ENCODE measurements at places on chromosomes 11 and 22.

GRCh38 chr11:102252339-102252891, 64.9 kb upstream of the BIRC3 start:
- DNase-seq: no peak

DNA sequence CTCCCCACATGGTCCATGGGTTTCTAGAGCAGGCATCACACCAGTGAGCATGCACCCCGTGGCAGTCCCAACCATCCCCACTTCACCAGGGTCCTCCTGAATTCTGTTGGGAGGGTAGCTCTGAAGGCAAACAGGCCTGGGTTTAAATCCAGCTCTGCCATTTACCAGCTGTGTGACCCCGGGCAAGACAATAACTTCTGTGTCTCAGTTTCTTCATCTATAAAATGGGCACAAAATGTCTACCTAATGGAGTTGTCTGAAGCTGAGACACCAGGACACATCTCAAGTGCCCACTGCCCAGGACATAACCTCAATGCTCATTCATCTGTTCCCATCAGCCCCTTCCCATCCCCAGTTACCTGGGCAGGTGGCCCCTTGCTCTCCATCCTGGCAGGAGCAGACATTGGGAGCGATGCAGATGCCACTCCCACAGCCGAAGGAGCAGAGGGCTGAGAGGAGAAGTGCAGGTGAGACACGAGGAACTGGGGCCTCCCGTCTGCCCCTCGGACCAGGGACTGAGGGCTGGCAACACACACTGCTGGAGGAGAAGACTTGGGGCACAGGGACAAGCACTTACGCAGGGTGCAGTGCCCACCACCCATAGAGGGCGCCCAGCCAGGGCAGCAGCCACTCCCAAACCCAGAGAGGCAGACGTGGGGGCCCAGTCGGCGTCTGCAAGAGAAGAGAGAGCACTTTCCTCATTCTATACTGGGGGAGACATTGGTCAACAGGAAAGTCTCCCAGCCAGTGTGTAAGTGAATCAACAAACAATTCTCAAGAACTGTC, 4.0 kb downstream of the VWCE start:
- DNase-seq: no peak

DNA sequence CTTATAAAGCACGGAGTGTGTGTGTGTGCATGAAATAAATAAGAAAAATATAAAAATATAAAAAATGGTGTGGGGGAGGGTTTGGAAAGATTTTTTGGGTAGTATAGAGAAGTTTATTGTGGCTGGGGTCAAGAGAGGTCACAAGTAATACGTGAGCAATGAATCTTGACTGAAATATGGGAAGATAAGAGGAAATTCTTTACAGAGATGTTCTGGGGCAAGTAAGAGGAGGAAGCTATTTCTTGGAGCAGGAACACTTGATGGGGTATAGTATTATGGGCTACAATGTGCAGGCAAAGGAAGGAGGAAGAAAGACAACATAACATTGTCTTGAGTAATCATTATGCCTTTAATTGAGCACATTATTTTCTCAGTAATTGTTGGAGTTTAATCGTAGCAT, 2.1 kb downstream of the HBD start:
- DNase-seq: no peak

- DNase-seq: no peak
Observed at GRCh38 chr22:30334646-30335045, 7.9 kb upstream of the TBC1D10A start.

- peak; percentile 92 for DNase-seq
Observed at GRCh38 chr22:49632199-49633009, 195.3 kb downstream of the BRD1 start.

GRCh38 chr11:121591405-121592033, 138.8 kb upstream of the SORL1-AS1 start:
- peak; percentile 91 for DNase-seq

- DNase-seq: no peak
Observed at GRCh38 chr11:1354125-1354938, 35.4 kb upstream of the BRSK2 start.

- peak; percentile 86 for DNase-seq
Observed at GRCh38 chr11:57249384-57250319, 12.6 kb upstream of the APLNR start.

- no peak for DNase-seq
Observed at GRCh38 chr22:26362471-26362870, 66.6 kb upstream of the ASPHD2 start.

DNA sequence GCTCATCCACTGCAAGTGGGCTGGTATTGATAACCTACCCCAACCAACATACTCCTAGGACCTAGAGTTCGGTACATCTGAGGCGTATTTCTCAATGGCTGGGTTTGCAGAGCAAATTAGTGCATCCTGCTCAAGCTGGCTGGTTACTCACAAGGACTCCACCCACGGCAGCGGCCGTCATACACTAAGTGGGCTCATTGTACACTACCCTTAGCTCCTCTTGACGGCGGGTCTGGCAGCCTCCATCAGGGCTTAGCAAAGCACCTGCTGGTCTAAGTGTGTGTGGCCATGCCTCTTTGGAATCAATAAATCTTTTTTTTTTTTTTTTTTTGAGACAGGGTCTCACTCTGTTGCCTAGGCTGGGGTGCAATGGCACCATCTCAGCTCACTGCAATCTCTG, 20.2 kb upstream of the KCNJ11 start:
- no peak for DNase-seq

- DNase-seq: no peak
Observed at GRCh38 chr11:42315846-42316245, 856.4 kb upstream of the LRRC4C start.

DNA sequence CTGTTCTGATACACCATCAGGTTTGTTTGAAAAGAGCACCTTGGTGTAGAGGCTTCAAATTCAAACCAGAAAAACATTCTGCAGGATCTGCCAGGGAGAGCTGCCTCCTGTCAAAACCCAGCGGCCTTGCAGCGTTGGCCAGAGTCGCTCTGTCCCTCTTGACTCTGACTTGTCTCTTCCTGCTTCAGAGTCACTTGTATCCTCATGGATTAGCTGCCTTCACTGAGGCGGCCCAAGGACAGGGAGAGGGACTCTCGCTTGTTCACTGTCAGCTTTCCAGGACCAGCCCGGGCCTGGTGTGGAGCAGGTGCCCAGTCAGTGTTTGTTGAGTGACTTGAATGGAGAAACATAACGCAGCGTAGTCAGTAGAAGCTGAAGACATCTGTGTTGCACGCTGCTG, 18.0 kb downstream of the TBC1D22A start:
- no peak for DNase-seq

GRCh38 chr11:125350206-125351032, 145.6 kb downstream of the FEZ1 start:
- no peak for DNase-seq

GRCh38 chr11:62898027-62898426, 17.3 kb downstream of the SLC3A2 start:
- DNase-seq: no peak

- peak; percentile 84 for DNase-seq
Observed at GRCh38 chr11:102287964-102288724, 29.1 kb upstream of the BIRC3 start.

- DNase-seq: no peak
Observed at GRCh38 chr11:32613500-32614151, 30.0 kb downstream of the EIF3M start.

DNA sequence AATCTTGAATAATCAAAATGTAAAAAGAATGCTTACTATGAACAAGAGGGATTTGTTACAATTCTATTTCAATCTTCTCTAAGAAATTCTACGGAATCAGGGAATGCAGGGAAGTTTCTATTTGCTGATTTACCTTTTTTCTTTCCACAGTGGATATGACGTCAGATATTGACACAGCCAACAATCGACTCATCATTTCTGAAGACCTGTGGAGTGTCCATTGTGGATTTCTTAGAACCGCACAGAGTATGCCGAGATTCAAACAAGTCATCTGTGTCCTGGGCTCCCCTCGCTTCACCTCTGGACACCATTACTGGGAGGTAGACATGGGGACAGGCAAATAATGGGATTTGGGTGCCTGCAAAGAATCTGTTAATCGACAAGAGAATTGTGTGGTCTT, 4.1 kb upstream of the RFPL1 start:
- DNase-seq: no peak

GRCh38 chr22:16915701-16916100, 90.5 kb upstream of the XKR3 start:
- no peak for DNase-seq

DNA sequence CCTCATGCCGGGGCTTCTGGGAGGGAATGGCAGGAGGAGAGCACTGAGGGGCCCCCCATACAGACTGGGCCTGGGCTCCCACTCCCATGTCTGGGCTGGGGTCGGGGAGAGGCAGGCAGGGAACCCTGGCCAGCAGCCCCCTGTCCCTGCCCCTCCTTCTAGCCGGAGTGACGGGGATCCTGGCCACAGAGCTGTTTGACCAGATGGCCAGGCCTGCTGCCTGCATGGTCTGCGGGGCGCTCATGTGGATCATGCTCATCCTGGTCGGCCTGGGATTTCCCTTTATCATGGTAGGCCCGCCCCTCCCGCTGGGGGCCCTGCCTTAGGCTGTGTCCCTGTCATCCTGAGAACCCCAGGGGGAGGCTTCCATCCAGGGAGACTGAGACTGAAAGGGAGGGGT, 10.0 kb upstream of the MIF start:
- no peak for DNase-seq

- DNase-seq: peak; percentile 91
Observed at GRCh38 chr11:124920870-124921609, 2.0 kb downstream of the HEPN1 start.

- no peak for DNase-seq
Observed at GRCh38 chr11:14127679-14128078, 165.2 kb downstream of the SPON1 start.

DNA sequence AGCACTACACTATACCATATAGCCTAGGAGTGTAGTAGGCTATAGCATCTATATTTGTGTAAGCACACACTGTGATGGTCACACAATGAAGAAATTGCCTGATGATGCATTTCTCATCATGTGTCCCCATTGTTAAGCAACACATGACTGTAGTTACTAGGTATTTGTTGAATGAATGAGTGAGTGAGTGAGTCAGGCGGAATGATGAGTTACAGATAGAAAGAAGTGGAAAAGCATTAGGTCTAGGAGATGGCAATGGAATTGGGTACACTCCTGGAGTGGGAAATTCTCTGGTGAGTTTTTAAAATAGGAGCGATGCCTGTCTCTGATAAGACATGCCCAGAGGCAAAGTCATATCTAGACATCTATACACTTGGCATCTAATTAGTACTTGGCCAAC, 160.5 kb upstream of the TBCEL start:
- no peak for DNase-seq

GRCh38 chr11:29989174-29989970, 27.5 kb downstream of the KCNA4 start:
- peak; percentile 55 for DNase-seq

- no peak for DNase-seq
Observed at GRCh38 chr11:19846654-19847305, 134.1 kb downstream of the NAV2 start.

GRCh38 chr11:212150-213100, 4.9 kb downstream of the RIC8A start:
- no peak for DNase-seq

GRCh38 chr11:94011478-94011877, 9.7 kb upstream of the HEPHL1 start:
- no peak for DNase-seq

- DNase-seq: no peak
Observed at GRCh38 chr11:75524665-75525432, 892 bp downstream of the GDPD5 start.

- DNase-seq: no peak
Observed at GRCh38 chr11:104165014-104165413, 1.1 kb upstream of the PDGFD start.

GRCh38 chr11:74002832-74003231, 6.1 kb downstream of the UCP3 start:
- DNase-seq: no peak

DNA sequence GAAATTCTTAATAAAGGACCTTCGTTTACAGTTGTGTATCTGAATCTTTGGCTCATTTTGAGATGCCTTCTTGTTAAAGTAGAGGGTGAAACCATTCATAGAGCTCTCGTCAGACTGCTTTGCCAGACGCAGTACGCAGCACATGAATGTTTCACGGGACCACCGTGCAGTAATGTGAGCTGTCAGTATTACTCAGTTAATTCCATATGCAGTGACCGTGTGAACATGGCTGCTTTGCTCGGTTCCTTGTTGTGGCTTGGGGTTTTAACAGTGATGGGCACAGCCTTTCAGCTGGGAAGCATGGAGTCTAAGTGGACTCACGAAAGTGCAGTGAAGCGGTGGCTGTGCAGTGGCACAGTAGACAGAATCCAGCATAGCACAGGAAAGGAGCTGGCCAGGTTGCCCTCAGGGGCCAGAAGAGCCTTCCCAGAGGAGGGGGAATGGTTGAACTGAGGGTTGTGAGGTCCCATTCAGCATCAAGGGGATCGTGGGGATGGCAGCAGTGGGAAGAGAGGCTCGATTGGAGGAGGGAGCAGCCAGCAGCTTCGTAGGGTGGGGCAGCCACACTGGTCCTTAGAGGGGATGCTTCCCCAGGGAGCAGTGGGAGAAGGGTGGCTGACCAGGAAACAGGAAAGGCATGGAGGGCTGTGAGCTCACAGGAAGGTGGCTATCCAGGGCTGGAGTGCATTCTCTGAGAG, 31.4 kb downstream of the PPFIA1 start:
- DNase-seq: no peak

- DNase-seq: no peak
Observed at GRCh38 chr22:16829985-16830384, 4.8 kb upstream of the XKR3 start.

- DNase-seq: no peak
Observed at GRCh38 chr11:134971381-134971780, 559.3 kb upstream of the B3GAT1 start.

DNA sequence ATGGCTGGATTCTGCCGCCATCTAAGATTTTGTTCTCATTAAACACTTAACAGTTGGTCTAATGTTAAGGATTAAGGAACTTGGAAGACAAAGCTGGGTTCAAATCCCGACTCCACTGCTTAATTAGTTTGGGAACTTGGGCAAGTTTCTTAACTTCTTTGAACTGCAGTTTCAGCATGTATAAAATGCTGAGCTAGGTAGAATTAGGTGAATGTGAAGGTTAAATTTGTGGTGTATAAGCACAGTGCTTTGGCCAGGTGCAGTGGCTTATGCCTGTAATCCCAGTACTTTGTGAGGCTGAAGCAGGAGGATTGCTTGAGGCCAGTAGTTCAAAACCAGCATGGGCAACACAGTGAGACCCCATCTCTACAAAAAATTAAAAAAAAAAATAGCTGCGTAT, 160.7 kb upstream of the RASSF10 start:
- DNase-seq: no peak

- no peak for DNase-seq
Observed at GRCh38 chr11:9855579-9856287, 191.9 kb downstream of the SWAP70 start.

DNA sequence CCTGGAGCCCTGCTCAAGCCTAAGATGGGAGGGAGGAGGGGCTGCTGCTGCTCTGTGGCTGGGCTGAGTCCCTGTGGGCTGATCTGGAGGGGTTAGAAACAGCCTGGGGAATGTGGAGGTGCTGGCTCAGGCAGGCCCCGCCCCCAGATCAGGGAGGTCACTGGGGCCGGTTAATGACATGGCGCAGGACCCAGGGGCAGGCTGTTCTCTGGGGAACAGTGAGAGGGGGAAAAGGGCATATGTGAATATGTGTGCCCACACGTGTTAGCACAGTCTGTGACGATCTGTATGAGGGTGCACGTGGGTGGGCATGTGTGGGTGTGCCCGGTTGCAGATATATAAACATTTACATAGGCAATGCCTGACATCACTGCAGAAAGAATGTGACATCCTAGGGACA, 143.5 kb downstream of the MIAT start:
- DNase-seq: peak; percentile 44

Data from tongue (tissue), 3 donors.